ENCODE measurements at places on chromosomes 11 and 22.

- DNase-seq = no peak
Observed at GRCh38 chr22:32824531-32825312, 23.2 kb downstream of the TIMP3 start.

- no peak for DNase-seq
Observed at GRCh38 chr22:49164773-49165320, 662.8 kb downstream of the BRD1 start.

DNA sequence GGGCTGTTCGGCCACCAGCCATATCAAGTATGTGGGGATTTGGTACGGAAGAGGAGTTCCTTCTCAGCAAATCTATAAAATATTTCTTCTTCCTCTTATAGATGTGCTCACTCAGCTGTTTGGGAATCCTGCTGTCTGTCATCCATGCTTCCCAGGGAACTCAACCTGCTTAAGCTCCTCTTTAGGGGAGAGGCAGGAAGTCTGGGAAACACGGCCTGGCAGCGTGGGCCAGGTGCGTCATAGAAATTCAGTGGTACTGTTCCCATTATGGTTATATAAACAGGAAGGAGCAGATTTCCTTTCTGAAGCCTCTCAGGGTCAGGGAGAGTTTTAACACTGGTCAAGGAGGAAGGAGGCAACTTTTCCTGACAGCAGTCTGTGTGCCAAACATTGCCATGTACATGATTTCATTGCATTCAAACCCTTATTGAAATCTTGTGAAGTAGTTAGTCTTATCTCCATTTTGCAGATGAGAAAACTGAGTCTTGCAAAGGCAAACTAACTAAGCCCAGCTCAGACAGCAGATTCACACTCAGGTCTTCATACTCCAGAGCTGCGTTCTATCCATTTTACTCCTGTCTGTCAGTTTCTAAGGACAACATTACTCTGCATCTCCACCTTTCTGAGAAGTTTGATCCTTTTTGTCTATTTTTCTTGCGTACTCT lies 35.4 kb upstream of the AMOTL1 start:
- DNase-seq = no peak

- no peak for DNase-seq
Observed at GRCh38 chr11:123624974-123625373, 29.4 kb downstream of the SCN3B start.

- no peak for DNase-seq
Observed at GRCh38 chr11:1839924-1840779, 1.4 kb downstream of the TNNI2 start.

Measured in DMS 273 treated with DMSO at 0.1 percent for 48 hours (cell line).